ENCODE measurements at places on chromosomes 12 and 14.

DNA sequence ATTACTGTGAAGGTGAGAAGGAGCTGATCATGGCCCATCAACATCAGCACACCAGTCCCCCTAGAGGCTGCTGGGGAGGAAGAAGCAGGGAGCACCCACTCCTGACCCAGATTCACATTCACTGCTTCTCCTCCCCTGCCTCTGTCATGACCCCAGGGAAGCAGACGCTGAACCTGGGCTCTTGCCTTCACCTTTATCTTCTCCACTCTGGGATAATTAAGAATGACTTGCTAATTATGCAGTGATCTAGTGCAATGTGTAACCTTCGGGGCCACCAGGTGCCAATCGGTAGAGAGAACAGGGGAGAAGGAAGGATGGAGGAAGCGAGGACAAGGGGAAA, 44.4 kb upstream of the IQSEC3 start:
- DNase-seq, result no peak

GRCh38 chr12:89756585-89757398, 48.2 kb upstream of the ATP2B1 start:
- DNase-seq, result no peak

- DNase-seq, result no peak
Measured at GRCh38 chr12:93319523-93320050, 58.1 kb upstream of the NUDT4 start.

DNA sequence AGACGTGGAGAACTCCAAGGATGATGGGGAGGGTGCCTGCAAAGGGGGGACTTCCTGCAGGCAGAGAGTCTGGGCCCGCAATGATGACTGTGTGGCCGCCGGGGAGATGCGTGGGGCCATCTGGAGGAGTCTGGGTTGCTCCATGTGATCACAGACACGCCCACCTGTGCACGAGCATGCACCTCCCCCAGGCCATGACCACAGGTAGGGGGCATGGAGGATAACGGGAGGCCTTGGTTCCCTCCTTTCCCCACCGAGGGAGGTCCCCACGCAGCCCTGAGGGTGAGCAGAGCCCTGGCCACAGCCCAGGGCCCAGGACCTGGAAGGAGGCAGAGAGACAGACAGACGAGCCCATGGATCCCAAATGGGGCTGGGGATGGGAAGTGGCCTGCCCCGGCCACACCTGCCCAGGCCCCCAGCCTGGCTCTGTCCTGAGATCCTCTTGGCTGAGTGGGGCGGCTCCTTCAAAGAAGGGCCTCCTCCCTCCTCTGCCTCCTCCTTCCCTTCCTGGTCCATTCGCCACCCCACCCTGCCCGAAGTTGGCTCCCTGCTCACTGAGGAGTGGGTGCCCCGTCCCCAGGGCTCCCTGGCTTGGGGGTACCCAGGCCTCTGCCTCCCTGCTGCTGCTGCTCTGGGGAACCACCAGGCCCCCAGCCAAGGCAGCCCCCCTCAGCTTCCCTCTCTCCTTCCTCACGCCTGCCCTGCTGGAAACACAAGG, 138.2 kb downstream of the CALM1 start:
- no peak for DNase-seq

DNA sequence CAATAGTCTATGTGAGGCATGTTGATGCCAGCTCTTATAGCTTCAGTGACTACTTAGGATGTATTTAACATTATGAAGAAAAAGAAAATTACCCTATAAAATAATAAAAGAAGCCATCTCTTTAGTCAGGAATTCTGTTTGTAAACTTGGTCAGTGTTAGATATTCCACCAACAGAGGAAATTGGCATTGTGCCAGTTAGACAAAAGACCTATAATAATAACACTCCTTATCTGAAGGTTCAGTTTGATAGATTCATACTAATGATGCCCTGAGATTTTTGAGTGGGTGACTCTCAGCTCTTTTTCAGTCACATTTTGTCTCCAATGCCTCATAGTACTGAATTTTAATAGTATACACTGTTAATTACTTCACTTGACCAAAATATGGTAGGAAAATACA, 6.6 kb downstream of the SYT10 start:
- no peak for DNase-seq

DNA sequence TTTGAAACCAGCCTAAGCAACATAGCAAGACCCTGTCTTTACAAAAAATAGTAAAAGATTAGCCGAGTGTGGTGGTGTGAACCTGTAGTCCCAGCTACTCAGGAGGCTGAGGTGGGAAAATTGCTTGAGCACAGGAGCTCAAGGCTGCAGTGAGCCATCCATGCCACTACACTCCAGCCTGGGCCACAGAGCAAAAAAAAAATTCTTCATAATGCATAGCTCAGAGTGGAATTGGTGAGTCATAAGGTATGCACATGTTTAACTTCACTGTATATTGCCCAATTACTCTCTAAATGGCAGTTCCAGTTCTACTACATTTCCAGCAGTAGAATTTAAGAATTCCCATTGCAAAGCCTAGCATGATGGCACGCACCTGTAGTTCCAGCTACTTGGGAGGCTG, 26.8 kb upstream of the CLIP1 start:
- DNase-seq, result no peak

- no peak for DNase-seq
Measured at GRCh38 chr14:79453276-79453675, 758.0 kb downstream of the DIO2 start.

All from stimulated activated CD8-positive, alpha-beta memory T cell treated with anti-CD3 and anti-CD28 coated beads, Interleukin-4, amount 100 ng/mL, for 1 hour (primary cell).